Stimulated activated CD8-positive, alpha-beta memory T cell treated with anti-CD3 and anti-CD28 coated beads, Interleukin-4, amount 100 ng/mL, for 4 hours (primary cell): ENCODE measurements at places on chromosomes 12 and 14.

- DNase-seq, result no peak
Measured at GRCh38 chr12:22656376-22656775, 31.4 kb downstream of the ETNK1 start.

- DNase-seq, result no peak
Measured at GRCh38 chr12:31931796-31932715, 27.2 kb upstream of the RESF1 start.

- no peak for DNase-seq
Measured at GRCh38 chr12:50506753-50507473, 2.1 kb downstream of the DIP2B start.

- DNase-seq, result no peak
Measured at GRCh38 chr14:68716698-68717097, 76.2 kb downstream of the ZFP36L1 start.

- DNase-seq, result no peak
Measured at GRCh38 chr14:30362369-30363218, 196.4 kb upstream of the G2E3 start.

GRCh38 chr14:22225516-22226140 lies 363.4 kb downstream of the DAD1 start:
- DNase-seq, result no peak

DNA sequence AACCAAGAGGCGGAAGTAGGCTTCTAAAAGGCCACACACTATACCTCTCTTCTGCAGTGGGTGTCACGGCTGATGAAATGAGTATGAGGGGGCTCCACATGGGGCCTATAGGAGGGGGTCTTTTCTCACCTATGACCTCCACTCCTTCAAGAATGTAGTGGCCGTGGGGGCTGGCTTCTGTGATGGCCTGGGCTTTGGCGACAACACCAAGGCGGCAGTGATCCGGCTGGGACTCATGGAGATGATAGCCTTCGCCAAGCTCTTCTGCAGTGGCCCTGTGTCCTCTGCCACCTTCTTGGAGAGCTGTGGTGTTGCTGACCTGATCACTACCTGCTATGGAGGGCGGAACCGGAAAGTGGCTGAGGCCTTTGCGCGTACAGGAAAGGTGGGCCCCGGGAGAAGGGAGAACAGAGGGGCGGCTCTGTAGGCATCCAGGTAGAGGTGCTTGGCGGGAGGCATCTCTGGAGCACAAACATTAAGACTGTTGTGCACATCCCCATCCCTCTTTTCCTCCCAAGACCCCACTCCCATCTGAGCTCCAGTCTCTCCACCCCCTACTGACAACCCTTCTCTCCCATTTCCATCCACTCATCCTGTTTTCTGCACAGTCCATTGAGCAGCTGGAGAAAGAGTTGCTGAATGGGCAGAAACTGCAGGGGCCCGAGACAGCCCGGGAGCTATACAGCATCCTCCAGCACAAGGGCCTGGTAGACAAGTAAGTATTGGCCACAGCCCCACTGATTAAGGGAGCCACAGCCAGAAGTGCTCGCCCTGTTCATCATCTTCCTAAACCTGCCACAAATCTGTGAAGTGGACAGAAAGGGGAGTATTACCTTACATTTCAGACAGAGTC lies 3.8 kb downstream of the GPD1 start:
- DNase-seq, result no peak

GRCh38 chr12:13293096-13293495 lies 96.6 kb downstream of the EMP1 start:
- no peak for DNase-seq

- no peak for DNase-seq
Measured at GRCh38 chr12:118633071-118633470, 256.7 kb downstream of the SUDS3 start.

DNA sequence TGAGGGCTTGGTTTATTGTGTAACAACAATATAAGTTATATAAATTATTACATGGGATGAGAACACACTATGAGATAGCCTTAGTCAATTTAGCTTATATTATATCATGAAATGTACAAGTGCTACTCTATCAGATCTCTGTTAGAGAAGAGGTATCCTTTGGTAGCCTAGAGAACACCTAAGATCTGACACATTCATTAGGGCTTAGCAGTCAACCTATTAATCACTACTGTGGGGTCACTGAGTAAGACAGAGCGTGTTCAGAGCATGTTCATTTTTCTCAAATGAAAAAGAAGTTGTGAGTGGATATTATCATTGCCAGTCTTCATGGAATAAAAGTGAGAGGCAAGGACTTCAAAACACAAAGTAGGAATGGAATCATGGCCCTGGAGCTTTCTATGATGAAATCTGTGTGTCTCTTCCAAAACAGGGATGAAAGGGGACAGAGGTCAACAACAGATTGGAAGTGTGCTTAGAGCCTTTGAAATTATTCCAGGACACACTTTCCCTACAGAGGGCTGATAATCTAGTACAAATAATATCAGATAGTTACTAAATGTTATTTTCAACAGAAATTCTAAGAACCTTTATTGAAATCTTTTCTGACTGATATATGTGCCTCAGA lies 114.3 kb downstream of the SLC16A7 start:
- no peak for DNase-seq

DNA sequence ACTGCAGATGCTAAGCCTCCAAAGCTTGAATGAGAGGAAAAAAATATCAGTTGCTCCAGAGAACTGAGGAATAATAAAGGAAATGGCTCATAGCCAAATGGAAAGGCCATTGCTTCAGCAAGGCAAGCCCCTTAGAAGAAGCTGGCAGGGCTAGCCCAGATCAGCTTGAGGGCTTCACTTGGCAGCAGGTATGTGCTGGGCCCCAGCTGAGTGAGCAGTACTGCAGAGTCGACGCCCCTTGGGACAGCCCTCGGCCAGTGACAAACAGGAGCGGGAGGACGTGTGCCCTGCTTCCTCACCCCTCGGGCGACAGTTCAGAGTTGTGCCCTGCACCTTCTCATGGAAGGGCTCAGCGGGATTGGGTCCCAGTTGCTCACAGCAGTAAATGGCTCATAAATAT lies 1031.2 kb upstream of the TMEM132C start:
- DNase-seq, result no peak

DNA sequence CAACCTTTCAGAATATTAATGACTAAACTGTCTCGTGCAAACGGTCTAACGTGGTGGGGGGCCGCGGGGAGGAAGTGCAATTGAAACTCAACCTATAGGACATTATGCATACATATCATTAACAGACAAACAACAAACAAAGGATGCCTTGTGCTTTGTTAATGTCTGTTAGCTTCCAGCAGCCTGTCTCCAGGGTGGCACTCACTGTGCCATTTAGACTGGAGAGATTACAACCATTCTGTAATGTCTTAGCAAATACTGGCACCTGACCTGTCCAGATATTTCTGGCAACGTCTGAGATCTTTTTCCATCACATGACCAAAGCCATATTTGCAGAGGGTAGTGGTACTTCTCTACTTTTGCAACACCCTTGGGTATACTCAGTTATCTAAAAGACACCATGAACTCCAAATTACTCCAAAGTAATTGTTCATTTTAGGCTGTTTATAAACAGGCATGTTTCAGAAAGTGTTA lies 11.6 kb downstream of the BHLHE41 start:
- no peak for DNase-seq

- DNase-seq, result no peak
Measured at GRCh38 chr14:95562892-95563685, 28.2 kb downstream of the GLRX5 start.

GRCh38 chr12:109113661-109114321 lies 2.6 kb upstream of the ACACB start:
- DNase-seq, result no peak

DNA sequence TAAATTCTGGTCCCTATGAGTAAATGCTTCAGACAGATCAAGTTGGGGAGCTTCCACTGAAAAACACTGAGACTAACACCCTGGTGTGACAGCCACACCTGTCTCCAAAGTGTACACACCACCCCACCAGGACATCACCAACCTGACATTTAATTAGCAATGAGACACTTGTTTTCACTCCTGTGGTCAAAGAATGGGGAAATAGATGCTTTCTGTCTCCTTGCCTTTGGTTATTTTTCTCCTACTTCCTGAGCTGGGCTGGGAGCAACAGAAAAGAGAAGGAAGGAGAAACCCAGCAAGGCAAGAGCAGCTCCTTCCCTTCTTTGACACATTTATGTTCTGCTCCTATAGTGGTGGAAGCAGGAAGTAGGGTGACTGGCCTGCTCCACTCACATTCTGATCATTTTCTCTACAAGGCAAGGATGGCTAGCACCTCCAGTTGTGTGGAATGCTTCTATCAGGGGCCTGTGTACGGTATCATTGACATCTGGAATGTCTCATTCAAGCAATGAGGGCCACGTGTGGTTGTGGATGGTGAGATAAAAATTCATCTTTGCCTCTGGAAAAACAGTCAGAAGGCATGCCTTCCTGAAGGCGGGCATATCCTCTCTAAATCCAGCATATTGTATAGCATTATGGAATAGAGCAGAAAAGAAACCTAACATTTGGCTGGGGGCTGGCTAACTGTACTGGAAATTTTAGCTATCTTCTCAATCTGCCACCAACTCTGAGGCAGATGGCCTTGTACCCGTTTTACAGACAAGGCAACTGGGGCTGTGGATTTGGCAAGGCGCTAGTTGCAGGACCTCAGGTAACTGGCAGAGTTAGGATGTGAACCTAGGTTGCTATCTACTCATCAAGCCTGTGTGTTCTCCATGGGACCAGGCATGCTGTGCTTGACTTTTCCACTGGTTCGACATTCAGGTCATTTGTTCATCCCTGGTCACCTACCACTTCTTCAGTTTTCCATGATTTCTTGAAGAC lies 24.8 kb upstream of the LGALS3 start:
- no peak for DNase-seq

GRCh38 chr14:77353469-77354141 lies 23.3 kb downstream of the TMED8 start:
- DNase-seq, result no peak
